Lower leg skin (tissue), 4 donors: ENCODE measurements at places on chromosomes 12 and 14. TPM values are rescaled to one million over a fixed set of nuclear protein-coding genes. Genes with fewer than 3 reads are reported as not detected.

- peak; percentile 92 for DNase-seq
Measured at GRCh38 chr14:88013750-88014349, 8.9 kb downstream of the GPR65 start.

DNA sequence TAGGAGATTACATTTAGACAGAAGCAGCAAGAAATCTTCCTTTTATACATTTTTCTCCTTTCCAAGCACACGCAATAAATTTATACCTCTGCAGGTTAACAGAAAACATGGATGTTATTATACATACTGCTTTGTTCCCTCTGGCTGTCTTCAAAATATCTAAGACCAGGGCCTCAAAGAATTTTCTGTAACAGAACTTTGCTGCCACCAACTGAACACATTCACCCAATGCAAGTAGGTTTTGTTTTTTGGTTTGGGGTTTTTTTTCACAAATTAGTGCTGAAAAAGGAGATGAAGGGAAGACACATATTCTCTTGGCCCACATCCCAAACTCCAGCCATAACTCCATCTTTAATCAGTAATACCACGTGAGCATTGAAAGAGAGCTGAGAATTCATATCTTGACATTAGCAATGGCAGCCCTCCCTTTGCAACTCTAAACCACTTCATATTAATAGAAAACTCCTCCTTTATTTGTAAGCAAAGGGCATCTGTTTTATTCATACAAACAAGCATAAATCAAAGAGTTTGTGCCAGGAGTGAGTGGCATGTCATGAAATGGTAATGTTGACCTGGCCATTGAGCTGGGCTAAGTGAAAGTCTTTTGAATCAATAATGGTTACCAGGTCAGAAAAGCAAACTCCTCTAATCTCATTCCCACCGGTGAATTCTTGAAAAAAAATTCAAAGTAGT lies 150.8 kb upstream of the FSCB start:
- no peak for DNase-seq

DNA sequence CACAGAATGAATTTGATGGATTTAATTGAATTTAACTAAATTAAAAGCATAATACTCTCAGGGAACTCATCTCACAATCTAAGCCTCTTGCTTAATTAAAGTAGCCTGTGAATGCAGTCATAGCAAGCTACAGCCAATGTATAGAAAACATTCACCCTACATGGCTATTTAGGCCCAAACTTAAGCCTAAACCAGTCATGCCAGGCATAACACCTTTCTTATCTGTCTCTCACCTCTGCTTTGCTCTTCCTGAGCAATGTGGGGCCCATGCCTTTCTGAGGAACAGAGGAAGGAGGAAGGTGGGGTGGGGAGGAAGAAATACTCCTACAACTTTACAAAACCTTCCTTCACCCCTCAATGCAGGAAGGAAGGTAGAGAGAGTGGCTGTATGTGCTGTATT lies 29.1 kb downstream of the IFNG-AS1 start:
- DNase-seq, result no peak

- DNase-seq, result no peak
Measured at GRCh38 chr12:114438635-114439256, 32.8 kb upstream of the TBX5 start.

- DNase-seq, result peak; percentile 21
Measured at GRCh38 chr12:109020796-109021380, at the start of gene SVOP. TSS of gene SVOP (minus strand) at chr12:109021068. CDS start at chr12:109020868, 200 bp downstream.

- no peak for DNase-seq
Measured at GRCh38 chr12:114400361-114400811, 5.6 kb downstream of the TBX5 start.

DNA sequence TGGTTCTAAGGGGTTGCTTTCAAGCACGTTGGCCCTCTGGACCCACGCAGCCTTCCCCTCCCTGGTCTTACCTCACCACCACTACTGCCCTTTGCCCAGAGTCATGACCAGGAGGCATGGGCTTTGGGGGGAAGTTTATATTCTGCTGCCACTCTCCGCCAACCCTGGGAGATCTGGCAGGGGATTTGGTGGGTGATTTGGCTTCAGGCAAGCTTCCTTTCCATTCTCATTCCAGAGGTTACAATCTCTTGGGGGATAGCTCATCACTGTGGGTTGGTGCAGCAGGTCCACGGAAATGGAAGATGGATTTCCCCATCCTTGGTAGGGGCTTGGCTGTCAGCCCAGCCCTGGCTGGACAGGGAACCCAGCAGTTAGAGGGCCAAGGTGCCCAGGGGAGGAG lies 6.3 kb downstream of the PAH start:
- no peak for DNase-seq

- DNase-seq, result no peak
Measured at GRCh38 chr12:1811948-1812291, 8.4 kb upstream of the LRTM2 start.

DNA sequence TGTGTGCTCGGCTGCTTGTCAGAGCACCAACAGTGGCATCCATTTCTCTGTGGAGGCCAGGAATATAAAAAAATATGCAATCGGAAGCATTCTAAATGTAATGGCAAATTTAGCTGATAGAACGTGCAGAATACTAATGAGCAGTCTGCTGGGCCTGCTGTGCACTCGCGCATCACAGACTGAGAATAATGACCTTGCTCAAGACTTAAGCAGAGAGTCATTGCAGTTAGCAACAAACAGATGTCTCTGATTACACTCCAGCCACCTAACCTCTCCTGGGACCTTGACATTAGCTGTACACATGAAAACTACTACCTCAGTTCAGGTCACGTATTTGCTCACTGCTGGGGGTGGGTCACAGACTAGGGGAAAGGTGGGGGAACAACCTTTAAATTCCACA lies 269.2 kb upstream of the DAAM1 start:
- DNase-seq, result no peak

DNA sequence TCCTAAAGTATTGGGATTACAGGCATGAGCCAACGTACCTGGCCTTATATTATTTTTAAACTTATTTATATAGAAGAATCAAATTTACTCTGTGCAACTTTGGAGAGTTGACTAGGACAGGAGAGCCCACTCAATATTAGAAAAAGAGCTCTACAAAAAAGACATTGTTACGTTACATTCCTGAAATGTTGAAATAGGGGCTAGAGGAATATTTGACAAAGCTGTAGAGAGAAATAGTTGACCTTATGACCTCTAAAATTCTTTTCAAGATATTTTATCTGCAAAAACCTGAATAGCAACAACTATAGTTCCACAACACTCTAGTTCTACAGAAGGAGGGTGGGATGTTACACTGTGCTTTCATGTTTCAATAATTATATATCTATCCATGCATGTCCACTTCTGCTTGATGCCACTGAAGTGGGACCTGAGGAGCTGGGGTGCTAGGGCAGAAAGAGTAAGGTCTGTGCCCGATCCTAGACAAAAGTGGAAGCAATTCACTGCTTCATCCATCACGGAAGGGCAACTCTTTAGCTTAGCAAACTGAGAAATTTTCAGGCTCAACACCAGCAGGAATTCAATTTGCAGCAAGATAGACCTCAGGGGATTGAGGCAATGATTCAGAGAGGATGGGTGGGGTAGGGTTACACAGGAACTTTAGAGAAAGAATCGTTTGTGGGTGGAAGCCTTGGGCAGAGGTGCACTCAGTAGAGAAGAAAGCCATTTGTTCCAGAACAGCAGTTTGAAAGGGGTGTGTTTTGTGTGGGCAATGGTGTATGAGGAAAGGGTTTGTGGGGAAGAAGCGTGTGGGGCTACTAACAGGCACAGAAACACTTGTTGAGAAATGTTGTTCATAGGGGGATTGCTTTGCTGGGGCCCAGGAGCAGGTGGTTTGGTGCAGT lies 16.0 kb upstream of the RNASE10 start:
- DNase-seq, result no peak

GRCh38 chr14:21642683-21643082 lies 7.9 kb upstream of the OR10G2 start:
- no peak for DNase-seq

DNA sequence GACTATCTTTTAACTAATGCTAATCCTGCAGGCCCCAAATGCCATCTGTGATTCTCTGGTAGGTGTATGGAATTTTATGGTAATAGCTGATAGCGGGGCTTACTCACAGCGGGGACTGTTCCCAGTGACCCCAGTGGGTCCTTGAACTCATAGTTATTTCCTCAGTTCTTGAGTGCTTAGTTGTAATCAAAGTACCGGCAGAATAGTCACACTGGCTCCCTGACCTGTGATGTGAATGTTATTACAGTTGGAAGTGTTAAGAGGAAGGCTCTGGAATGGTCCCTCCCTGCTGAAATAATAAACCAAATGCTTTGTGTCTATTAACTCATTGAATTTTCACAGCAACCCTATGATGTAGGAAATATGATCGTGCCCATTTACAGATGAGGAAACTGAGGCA lies 78.3 kb downstream of the NDUFA12 start:
- DNase-seq, result no peak

- no peak for DNase-seq
Measured at GRCh38 chr14:45048385-45048784, 35.5 kb upstream of the PRPF39 start.

- DNase-seq, result no peak
Measured at GRCh38 chr12:1559676-1560091, 34.7 kb downstream of the FBXL14 start.

- no peak for DNase-seq
Measured at GRCh38 chr12:51401020-51401419, 9.8 kb upstream of the GALNT6 start.

GRCh38 chr12:89041078-89041477 lies 311.2 kb downstream of the DUSP6 start:
- no peak for DNase-seq

The MGST1 gene
- 95.1 TPM for total RNA-seq

The MYBPC1 gene
- total RNA-seq, result 6.8 TPM

The FAM186B gene
- total RNA-seq, result 0.65 TPM

The CHMP4A gene
- total RNA-seq, result 99.6 TPM

The ASPG gene
- total RNA-seq, result 32.2 TPM
